ENCODE measurements at places on chromosomes 6 and 20.

DNA sequence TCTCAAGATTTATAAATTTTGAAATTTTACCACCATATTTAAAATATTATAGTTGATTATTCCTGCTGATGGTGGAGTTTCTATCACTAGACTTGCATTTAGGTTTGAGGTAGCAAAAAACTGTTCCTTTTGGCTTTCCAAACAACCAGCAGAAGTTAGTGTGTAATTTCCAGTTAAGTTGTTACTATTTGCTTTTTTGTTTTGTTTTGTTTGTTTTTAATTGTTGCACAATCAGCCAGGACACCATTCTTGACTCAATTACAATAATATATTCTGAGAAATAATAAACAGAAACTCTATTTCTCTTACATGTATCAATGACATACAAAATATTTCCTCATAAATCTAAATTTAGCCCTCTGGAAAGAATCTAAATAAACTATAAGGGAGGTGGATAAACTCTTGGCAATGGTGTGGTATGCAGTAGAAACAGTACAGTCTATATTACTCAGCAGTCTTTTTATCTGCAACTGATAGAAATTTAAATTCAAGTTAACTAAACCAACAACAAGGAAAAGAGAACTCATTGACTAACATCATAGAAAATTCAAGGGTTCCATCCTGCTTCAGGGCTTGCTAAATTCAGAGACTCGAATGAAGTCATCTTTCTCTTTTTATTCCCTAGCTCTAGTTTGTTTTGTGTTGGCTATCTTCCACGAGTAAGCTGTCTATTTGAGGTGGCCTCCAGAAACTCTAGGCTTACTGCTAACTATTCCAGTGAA lies 19.4 kb upstream of the COL19A1 start:
- DNase-seq, result peak; percentile 75

GRCh38 chr6:48535582-48536009 lies 424.6 kb upstream of the PTCHD4 start:
- DNase-seq, result peak; percentile 1

GRCh38 chr20:24235296-24236175 lies 233.9 kb upstream of the SYNDIG1 start:
- no peak for DNase-seq

- no peak for DNase-seq
Measured at GRCh38 chr6:54254886-54255285, 53.4 kb upstream of the TINAG start.

- no peak for DNase-seq
Measured at GRCh38 chr6:116267836-116268588, 11.7 kb downstream of the TSPYL1 start.

GRCh38 chr6:2480267-2480966 lies 235.0 kb upstream of the GMDS start:
- DNase-seq, result no peak

DNA sequence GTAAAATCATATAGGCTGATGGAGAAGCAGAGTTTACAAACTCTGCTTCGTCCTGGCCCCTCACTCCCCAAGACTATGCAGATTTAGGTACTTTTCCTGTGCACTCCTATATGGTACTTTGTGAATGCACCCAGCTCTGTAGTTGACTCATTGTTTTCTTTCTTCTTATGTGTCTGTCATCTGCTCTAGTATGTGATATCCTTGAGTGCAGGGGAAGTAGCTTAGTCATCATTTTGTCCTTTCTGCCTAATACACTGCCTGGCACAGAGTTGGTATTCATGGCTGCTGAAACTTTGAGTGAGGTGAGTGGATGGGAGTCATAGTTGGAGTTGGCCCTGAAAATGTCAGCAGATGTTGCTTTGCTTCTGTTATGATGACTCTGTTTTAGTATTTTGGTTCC lies 222.6 kb downstream of the RNF144B start:
- DNase-seq, result no peak

- peak; percentile 53 for DNase-seq
Measured at GRCh38 chr6:81938991-81939732, 186.7 kb upstream of the TENT5A start.

- DNase-seq, result no peak
Measured at GRCh38 chr6:16518265-16518664, 243.0 kb downstream of the ATXN1 start.

DNA sequence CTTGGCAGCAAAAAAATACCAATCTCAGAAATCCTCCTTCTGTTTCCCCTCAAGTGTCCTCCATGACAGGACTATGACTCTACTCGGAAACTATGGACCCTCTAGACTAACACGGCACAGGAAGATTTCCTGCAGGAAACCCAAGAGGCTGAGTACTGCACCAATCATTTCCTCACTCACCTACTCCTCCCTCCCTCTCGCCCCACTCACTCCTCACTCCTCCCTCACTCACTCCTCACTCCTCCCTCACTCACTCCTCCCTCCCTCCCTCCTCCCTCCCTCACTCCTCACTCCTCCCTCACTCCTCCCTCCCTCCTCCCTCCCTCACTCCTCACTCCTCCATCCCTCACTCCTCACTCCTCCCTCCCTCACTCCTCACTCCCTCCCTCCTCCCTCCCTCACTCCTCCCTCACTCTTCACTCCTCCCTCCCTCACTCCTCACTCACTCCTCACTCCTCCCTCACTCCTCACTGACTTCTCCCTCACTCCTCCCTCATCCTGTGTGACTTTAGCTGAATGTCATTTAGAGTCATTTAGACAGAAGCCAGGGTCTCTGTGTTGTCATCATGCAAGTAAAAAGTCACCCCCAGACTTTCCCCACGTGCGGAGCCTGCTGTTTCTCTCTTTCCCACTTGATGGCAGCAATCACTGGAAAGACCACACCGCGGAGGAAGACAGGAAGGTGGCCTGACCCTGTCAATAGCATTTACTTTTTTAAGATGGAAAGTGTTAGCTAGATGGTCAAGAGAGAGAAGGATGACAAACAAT lies 226.8 kb upstream of the PDE10A start:
- DNase-seq, result peak; percentile 37

DNA sequence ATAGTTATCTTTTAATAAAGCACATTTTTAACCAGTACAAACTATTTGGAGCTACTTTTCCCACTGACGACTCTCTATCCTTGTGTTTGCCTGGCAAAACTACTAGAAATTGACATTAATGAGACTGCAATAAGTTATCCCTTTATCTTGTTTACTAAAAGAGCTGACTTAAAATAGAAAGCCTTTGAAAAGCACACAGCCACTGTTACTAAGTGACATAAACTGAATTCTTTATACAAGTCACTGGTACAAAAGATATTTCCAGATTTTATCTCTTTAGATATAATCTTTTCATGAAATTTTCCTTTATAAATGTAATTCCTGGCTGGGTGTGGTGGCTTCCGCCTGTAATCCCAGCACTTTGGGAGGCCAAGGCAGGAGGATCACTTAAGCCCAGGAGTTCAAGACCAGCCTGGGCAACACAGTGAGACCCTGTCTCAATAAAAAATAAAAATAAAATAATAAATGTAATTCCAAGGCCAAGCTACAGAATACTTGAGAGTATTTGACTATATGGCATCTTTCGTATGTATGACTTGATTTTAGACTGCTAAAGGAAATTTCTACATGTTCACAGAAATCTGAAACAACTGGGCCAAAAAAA lies 9.5 kb downstream of the MBOAT1 start:
- no peak for DNase-seq

DNA sequence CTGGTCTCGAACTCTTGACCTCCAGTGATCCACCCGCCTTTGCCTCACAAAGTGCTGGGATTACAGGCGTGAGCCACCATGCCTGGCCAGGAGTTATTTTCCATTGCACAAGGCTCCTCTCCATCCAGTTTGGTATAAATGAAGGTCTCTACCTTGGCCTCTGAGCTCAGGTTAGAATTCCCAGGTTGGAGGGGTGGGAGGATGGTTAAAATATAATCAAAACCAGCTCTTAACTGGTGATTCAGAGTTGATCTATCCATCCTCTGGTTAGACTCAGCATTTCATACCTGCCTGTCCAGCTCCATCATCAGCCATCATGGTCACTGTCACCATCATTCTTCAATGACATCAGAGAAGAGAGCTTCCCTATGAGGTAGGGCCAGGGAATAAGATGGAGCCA lies 2.6 kb upstream of the SLC22A7 start:
- DNase-seq, result no peak

DNA sequence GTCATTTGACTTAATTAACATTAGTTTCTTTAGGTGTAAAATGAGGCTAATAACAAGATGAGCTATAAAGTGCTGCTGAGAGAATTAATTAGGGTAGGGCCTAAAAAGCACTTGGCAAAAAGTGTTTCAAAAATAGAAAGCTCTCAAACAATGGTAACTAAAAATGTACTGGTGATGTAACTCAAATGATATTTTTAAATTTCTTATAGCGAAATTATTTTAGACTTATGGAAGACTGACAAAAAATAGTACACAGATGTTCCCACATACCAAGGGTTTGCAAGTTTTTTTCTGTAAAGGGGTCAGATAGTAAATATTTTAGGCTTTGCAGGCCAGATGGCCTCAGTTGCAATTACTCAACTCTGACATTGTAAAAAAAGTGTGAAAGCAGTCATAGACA lies 190.7 kb upstream of the UFL1 start:
- no peak for DNase-seq

DNA sequence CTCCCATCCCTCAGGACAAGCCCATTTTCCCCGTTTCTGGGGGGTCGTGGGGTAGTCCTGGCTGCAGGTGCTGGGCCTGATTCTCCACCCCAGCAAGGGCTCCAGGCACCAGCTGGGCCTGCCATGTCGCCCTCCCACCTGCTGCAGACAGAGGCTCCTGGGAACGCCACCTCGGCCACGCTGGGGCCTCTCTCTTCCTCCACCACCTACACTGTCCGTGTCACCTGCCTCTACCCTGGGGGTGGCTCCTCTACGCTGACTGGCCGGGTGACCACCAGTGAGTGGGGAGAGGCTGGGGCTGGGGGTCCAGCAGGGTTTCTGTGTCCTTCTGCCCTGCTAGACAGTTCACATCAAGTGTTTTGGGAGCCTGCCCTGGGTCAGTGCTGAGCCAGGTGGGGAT lies 19.3 kb downstream of the COL20A1 start:
- no peak for DNase-seq

- no peak for DNase-seq
Measured at GRCh38 chr20:36849333-36850065, 26.4 kb upstream of the TLDC2 start.

- DNase-seq, result no peak
Measured at GRCh38 chr6:1846611-1847010, 236.9 kb downstream of the FOXC1 start.

DNA sequence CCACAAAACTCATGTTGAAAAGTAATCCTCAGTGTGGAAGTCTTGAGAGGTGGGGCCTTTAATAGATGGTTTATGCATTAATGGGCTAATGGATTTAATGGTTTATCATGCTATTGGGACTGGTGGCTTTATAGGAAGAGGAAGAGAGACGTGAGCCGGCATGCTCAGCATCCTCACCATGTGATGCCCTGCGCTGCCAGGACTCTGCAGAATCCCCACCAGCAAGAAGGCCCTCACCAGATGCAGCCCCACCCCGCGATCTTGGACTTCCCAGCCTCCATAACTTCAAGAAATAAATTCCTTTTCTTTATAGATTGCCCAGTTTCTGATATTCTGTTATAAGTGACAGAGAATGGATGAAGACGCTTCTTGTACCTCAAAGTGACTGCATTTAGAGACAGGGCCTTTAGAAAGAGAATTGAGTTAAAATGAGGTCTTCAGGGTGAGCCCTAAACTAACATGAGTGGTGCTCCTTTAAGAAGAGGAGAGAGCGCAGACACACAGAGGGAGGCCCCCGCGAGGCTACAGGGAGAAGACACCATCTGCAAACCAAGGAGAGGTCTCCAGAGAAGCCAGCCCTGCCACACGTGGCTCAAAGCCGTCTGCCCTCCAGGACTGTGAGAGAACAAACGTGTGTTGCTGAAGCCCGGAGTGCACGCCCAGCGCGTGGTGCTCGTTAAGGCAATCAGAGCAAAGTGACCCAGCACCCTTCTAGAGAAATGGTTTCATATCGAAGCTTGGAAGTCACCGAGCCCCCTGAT lies 56.9 kb downstream of the IRF4 start:
- no peak for DNase-seq

Data from fibroblast of gingiva (primary cell).